ENCODE measurements at places on chromosomes 1 and 21. TPM values are rescaled to one million over a fixed set of nuclear protein-coding genes. Genes with fewer than 3 reads are reported as not detected.

GRCh38 chr21:40452548-40452947 is 394.4 kb downstream of the DSCAM start:
- H3K36me3 ChIP-seq: no peaks in the 10 kb centered on the region
- H3K27ac ChIP-seq: no peak overlapping the region
- no peak overlapping the region for H3K4me3 ChIP-seq
- no peaks in the 10 kb centered on the region for H3K4me1 ChIP-seq
- no peak for DNase-seq

DNA sequence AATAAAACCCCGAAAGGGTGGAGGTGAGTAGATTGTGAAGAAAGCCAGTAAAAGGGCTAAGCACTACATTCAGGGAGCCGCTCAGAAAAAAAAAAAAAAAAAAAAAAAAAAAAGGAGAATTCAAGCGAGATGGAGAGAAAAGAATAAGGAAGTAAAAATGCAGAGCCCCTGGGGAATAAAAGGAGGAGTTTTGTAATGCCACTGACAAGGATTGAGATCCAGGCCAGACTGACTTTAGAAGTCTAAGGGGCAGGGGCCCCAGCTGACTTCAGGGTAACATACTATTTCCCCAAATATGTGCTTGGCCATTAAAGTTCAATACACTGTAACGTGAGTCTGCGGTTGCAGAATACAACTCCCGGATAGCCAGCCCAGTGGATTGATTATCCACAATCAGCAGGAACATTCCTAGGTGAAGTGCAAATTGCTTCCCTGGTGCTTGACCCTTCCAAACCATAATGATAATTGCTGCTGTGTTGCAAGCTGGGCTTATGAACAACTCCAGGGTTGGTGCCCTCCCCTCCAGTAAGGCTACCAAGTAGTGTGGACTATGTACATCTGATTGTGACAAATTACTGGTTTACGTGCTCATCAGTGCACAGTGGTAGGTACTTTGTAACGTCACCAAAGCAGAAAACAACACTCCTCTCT is 30.7 kb upstream of the RRP15 start:
- H3K36me3 ChIP-seq: no peaks in the 10 kb centered on the region
- H3K4me3 ChIP-seq: no peak overlapping the region
- H3K4me1 ChIP-seq: no peaks in the 10 kb centered on the region

- H3K4me1 ChIP-seq: peaks cover 71% of the 10 kb centered on the region
- DNase-seq: no peak
- H3K27me3 ChIP-seq: no peaks in the 10 kb centered on the region
- H3K36me3 ChIP-seq: peaks cover 1% of the 10 kb centered on the region
- no peak overlapping the region for H3K4me3 ChIP-seq
Measured at GRCh38 chr1:24190983-24191461, 3.9 kb upstream of the IFNLR1 start.

- no peak overlapping the region for H3K4me3 ChIP-seq
- H3K27ac ChIP-seq: no peak overlapping the region
- H3K4me1 ChIP-seq: peaks cover 3% of the 10 kb centered on the region
- no peak for DNase-seq
- peaks cover 19% of the 10 kb centered on the region for H3K36me3 ChIP-seq
- no peaks in the 10 kb centered on the region for H3K27me3 ChIP-seq
Measured at GRCh38 chr1:230682274-230682673, 31.6 kb downstream of the AGT start.

DNA sequence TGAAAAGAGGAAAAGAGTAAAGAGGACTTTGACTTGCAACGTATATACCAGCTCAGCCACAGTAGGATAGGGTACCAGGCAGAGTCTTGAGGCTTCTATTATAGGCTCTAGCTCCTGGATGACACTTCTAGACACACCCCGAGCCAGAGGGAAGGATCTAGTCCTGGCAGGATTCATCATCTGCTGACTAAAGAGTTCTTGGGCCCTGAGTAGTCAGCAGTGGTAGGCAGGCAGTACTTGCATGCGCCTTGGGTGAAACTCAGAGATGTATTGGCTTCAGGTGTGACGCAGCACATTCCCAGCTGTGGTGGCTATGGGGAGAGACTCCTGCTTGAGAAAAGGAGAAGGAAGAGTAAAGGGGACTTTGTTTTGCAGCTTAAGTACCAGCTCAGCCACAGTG is 162.3 kb upstream of the APP start:
- no peaks in the 10 kb centered on the region for H3K4me1 ChIP-seq
- DNase-seq: no peak
- H3K36me3 ChIP-seq: no peaks in the 10 kb centered on the region
- H3K27ac ChIP-seq: no peak overlapping the region
- H3K27me3 ChIP-seq: peaks cover 2% of the 10 kb centered on the region

DNA sequence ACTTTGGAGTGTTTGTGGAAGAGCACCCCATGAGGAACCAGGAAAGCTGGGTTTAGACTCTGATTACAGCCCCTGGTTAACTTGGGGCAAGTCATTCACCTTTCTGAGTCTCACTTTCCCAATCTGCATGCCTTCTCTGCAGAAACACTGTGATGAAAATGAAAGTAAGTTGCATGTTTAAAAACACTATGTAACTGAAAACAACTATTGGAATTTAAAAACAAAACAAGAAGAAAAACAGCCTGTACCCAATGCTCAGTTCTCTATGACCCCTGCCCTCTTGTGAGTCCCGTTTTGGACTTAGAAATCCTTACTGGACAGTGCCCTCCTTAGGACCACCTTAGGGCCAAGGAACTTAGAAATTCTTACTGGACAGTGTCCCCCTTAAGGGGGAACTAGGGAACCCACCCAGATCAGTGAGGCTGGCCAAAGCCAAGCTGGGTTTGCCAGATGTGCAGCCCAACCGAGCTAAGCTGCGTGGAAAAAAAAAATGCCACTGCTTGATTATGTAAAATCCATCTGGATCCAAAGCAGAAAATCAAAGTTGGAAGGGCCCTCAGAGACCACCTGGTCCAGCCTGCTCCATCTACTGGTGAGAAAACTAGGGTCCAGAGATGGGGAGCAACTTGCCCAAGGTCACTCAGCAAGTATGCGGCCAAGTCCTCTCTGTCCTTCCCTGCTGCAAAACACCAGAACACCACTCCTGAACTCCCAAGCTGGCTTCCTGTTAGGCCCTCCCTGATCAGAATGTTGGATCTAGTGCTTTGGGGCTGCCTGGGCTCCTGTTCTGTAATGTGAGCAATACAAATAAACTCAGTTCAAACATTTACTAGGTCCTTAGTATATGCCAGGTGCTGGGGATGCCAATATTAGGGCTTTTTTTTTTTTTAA is 77.7 kb downstream of the MRPL37 start:
- H3K4me3 ChIP-seq: no peak overlapping the region
- H3K27ac ChIP-seq: peak overlapping the region; percentile 44
- DNase-seq: no peak
- peaks cover 13% of the 10 kb centered on the region for H3K36me3 ChIP-seq

- no peaks in the 10 kb centered on the region for H3K27me3 ChIP-seq
- no peak overlapping the region for H3K27ac ChIP-seq
- no peaks in the 10 kb centered on the region for H3K36me3 ChIP-seq
- H3K4me3 ChIP-seq: no peak overlapping the region
- H3K4me1 ChIP-seq: peaks cover 69% of the 10 kb centered on the region
Measured at GRCh38 chr1:66262208-66262963, 271.6 kb upstream of the SGIP1 start.

DNA sequence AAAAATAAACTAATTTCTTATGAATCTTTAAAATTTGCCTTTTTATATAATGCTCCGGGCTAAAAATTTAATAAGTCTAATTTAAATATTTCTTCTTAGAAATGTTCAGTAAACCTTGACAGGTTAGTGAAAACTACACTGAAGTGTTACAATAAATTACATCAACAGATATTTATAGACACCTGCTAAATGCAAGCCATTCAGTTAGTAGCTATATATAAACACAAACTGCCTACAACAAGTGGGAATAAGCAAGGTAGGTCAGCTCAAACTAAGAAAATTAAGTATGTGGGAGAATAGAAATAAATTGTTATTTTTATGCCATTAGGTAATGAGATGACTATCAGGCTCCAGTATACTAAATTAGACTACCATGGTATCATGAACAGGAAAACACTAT is 215.6 kb downstream of the DENND1B start:
- H3K27ac ChIP-seq: no peak overlapping the region
- peaks cover 4% of the 10 kb centered on the region for H3K36me3 ChIP-seq
- no peak for DNase-seq
- peaks cover 3% of the 10 kb centered on the region for H3K4me1 ChIP-seq
- no peak overlapping the region for H3K4me3 ChIP-seq

DNA sequence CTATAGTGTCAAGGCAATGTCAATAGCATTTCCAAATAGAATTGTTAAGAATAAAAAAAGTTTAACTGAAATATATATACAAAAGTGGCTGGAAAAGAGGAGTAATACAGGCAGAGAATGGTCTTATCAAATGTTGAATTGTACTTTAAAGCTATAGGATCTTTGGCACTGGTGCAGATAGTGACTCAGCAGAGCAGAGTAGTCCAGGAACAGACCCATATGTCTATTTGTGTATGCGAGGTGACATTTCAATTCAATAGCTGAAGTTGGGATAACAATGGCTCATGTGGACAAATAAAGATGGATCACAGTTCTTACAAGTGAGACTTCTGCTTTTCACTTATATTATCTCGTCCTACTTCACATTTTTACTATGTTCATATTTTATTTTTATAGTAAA is 543.0 kb upstream of the B3GALT2 start:
- H3K27ac ChIP-seq: no peak overlapping the region
- no peak overlapping the region for H3K4me3 ChIP-seq
- no peaks in the 10 kb centered on the region for H3K27me3 ChIP-seq
- H3K36me3 ChIP-seq: no peaks in the 10 kb centered on the region
- H3K4me1 ChIP-seq: peaks cover 3% of the 10 kb centered on the region

GRCh38 chr21:29538115-29538514 is 239.4 kb downstream of the BACH1 start:
- no peaks in the 10 kb centered on the region for H3K4me1 ChIP-seq
- no peak overlapping the region for H3K27ac ChIP-seq
- H3K36me3 ChIP-seq: peaks cover 13% of the 10 kb centered on the region
- H3K4me3 ChIP-seq: no peak overlapping the region
- no peak for DNase-seq

DNA sequence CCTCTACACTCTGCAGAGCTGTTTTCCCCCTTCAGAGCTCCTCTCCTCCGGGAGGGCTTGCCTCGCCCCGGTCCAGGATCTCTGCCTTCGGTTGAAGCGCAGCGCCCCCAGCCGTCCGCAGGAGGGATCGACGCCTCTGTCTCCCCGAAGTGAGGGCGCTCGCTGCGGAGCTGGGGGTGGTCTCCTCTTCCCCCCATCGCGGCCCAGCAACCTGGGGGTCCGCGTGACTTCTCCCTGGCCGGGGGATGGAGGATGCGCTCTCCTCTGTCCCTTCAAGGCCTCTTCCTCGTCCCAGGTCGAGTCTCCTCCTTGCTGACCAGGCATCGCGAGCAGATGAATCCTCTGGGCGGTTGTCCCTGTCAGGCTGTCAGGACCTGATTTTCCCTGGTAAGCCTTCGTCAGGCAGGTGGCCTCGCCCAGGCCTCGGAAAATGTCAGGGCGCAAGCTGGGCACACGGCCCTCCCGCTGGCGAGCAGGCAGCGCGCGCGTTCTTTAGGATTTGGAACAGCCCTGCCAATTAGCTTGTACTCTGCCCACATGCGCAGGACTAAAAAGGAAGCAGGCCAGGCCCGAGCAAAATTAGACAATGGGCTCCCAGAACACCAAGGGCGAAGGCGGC is 90.5 kb downstream of the EDEM3 start:
- H3K4me3 ChIP-seq: no peak overlapping the region
- H3K27ac ChIP-seq: no peak overlapping the region
- H3K27me3 ChIP-seq: peaks cover 12% of the 10 kb centered on the region
- H3K36me3 ChIP-seq: no peaks in the 10 kb centered on the region
- DNase-seq: peak; percentile 70

DNA sequence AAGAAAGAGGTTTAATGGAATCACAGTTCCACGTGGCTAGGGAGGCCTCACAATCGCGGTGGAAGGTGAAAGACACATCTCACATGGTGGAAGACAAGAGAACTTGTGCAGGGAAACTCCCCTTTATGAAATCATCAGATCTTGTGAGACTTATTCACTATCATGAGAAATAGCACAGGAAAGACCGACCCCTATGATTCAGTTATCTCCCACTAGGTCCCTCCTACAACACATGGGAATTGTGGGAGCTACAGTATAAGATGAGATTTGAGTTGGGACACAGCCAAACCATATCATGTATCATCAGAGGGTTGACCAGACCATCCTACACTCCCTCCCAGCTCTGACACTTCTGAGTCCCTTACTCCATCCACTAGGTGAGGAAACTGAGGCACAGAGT is 143.9 kb upstream of the KLHDC7A start:
- no peak overlapping the region for H3K4me3 ChIP-seq
- H3K27me3 ChIP-seq: peaks cover 6% of the 10 kb centered on the region
- no peaks in the 10 kb centered on the region for H3K36me3 ChIP-seq
- no peak for DNase-seq
- H3K27ac ChIP-seq: no peak overlapping the region
- no peaks in the 10 kb centered on the region for H3K4me1 ChIP-seq

DNA sequence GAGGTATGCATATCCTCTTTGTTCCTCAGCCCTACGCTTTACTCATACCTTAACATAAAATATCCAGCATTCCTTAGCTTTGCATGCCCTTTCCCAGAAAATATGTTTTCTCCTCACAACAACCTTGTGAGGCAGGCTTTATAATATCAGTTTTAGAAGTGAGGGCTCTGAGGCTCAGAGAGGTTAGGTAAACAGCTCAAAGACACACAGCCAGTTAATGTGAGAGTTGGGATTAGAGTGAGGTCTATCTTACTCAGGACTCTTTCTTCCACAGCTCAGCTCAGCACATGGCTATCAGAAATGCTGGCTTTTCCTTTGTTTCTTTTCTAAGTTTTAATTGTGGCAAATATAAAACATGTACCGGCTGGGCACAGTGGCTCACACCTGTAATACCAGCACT is 27.9 kb downstream of the CSF1 start:
- H3K27me3 ChIP-seq: no peaks in the 10 kb centered on the region
- H3K4me1 ChIP-seq: peaks cover 7% of the 10 kb centered on the region
- DNase-seq: no peak
- peaks cover 3% of the 10 kb centered on the region for H3K36me3 ChIP-seq
- no peak overlapping the region for H3K4me3 ChIP-seq
- H3K27ac ChIP-seq: no peak overlapping the region

The LEMD1 gene
- 0.81 TPM for total RNA-seq

The ZNF697 gene
- 0.20 TPM for total RNA-seq

The RIPPLY3 gene
- not detected for total RNA-seq

The DISP3 gene
- total RNA-seq: 0.63 TPM

The RGS4 gene
- total RNA-seq: not detected

The VSIG8 gene
- not detected for total RNA-seq

The HCRTR1 gene
- total RNA-seq: not detected

The GBP4 gene
- 34.2 TPM for total RNA-seq

The NEK2 gene
- total RNA-seq: 29.9 TPM

The MCOLN2 gene
- total RNA-seq: 17.8 TPM
